ENCODE measurements at places on chromosomes 5 and 9.

DNA sequence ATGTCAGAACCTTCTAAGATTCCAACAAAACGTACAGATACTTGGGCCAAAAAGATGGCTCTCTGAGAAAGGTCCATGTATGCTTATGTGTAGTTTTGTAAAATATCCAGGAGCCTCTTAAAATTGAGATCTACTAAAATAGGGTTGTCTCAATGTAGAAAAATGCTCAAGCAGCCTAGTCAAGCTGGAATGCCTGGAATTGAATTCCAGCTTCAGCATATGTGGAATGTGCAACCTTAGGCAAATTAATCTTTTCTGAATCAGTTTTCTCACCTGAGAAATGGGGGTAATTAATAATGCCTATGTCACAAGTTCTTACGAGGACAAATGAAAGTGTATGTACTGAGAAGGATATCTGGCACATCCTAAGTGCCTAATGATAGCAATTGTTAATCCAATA is 662.4 kb downstream of the DTWD2 start:
- DNase-seq: no peak

GRCh38 chr5:68285851-68286611 is 70.5 kb downstream of the PIK3R1 start:
- no peak for DNase-seq

DNA sequence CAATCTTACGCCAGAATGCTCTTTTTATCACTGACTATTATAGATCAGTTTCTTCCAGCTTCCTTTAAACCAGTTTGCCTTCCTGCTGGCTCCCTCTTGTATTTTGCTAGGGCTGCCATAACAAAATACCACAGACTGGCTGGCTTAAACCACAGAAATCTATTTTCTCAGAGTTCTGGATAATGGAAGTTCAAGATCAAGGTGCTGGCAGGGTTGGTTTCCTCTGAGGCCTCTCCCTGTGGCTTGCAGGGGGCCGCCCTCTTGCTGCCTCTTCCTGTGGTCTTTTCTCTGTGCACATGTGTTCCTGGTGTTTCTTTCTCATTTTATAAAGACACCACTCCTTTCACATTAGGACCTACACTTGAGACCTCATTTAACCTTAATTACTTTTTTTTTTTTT is 6.8 kb upstream of the FXN start:
- no peak for DNase-seq

DNA sequence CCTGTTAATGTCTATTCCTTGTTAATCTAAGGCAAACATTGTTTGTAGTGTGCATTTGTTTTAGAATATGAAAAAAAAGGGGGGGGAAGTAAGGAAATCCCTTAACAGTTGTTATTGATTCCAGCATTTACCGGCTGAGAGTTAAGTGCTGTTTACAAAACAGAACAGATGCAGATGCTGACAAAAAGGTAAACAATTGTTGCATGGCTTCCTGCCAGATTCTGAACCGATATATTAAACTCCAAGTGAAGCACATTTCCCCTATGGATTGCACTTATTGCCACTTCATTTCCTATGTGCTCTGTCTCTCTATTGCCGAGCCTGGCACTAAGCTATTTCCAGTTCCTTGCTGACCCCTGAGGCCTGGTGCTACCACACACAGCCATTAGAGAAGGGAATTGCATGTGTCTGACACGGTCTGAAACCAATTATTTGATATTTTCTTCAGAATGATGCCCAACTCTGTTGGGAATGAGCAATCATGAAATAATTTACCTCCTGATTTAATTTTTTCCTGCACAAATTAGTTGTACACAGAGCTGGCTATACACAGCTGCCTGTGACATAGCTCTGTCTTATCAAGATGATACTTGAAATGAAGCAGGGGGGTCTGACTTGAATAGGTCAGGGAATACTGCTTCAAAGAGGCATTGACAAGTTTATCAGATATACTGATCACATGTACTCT is 109.8 kb downstream of the KIAA0825 start:
- no peak for DNase-seq

DNA sequence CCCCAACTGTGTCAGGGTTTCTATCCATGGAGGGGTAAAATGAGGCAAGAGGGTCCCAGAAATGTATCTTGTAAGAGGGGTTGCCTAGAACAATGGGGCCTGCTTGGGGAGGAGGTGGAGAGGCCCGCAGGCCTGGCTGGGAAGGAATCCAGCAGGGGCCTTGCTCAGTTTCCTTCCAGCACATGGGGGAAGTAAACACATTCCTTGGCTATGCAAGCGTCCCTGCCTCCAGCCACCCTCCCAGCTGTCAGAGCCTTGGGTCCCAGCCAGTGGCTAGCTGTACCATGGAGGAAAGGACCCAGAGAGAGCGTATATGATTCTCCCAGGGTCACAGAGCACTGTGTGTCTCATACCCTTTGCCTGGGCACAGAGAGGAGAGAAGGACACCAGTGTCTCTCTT is 71.1 kb upstream of the IL17B start:
- DNase-seq: peak; percentile 69

GRCh38 chr5:54325610-54326311 is 15.4 kb upstream of the ARL15 start:
- DNase-seq: no peak

DNA sequence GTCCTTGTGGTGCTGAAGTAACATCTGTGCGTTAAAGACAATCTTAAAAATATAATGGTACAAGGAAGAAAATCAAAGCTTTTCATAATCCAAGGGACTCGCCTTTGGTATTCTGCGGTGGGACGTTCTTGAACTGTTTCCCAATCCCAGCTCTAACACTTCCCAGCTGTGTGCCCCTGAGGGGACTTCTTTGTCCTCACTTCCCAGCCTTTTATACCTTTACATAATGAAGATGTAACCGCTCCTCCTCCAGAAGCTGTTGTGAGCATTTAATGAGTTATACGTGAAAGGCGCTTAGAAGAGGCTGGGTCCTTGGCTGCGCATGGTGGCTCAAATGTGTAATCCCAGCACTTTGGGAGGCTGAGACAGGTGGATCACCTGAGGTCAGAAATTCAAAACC is 16.9 kb downstream of the STK10 start:
- DNase-seq: no peak

GRCh38 chr9:119114681-119115080 is 254.6 kb downstream of the BRINP1 start:
- no peak for DNase-seq

DNA sequence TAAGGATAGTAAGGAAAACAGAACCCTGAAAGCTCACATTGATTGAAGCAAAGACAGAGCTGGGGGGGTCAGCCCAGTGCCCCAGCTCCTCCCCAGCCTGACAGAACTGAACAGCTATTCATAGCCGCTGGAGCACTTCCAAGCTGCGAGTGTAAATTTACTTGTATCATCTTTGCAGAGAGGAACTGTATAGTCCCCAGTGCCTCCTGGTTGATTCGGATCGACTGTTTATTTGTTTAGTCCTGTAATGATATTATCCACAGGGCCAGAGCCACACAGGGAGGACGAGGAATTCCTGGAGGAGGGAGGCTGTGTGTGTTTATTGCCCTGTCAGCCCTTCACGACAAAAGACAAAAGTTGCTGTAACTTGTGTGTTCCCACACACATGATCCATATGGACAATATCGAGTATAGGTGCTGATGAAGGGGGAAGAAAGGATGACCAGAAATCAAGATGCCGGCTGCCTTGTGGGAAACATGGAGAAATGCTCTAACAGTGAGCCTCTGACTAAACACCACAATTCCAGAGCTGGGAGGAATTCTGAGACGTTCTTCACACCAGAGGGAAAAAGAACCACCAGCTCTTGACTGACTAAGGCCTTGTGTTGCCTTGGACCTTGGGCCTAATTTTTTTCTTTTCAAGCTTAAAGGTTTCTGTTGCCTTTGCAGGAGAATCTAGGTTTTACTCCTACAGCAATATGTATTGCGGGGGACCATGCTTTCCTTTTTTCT is 31.1 kb downstream of the FOXD1 start:
- DNase-seq: no peak
